ENCODE measurements at places on chromosomes 12 and 14. TPM values are rescaled to one million over a fixed set of nuclear protein-coding genes. Genes with fewer than 3 reads are reported as not detected.

Gene SLC10A1
- total RNA-seq = not detected

Gene FZD10
- 2.5 TPM for total RNA-seq

Gene CLEC2A
- not detected for total RNA-seq

Gene VRTN
- not detected for total RNA-seq

Gene PLEKHA5
- total RNA-seq = 80.0 TPM

Gene ERO1A
- 36.7 TPM for total RNA-seq

Gene SERPINA6
- total RNA-seq = not detected

Gene DIO2
- total RNA-seq = 10.8 TPM

Data from diencephalon (tissue), 1 donor.